Effector CD4-positive, alpha-beta T cell (primary cell): ENCODE measurements at places on chromosomes 1 and 21.

- no peak for DNase-seq
Measured at GRCh38 chr1:221117133-221117532, 237.9 kb downstream of the HLX start.

DNA sequence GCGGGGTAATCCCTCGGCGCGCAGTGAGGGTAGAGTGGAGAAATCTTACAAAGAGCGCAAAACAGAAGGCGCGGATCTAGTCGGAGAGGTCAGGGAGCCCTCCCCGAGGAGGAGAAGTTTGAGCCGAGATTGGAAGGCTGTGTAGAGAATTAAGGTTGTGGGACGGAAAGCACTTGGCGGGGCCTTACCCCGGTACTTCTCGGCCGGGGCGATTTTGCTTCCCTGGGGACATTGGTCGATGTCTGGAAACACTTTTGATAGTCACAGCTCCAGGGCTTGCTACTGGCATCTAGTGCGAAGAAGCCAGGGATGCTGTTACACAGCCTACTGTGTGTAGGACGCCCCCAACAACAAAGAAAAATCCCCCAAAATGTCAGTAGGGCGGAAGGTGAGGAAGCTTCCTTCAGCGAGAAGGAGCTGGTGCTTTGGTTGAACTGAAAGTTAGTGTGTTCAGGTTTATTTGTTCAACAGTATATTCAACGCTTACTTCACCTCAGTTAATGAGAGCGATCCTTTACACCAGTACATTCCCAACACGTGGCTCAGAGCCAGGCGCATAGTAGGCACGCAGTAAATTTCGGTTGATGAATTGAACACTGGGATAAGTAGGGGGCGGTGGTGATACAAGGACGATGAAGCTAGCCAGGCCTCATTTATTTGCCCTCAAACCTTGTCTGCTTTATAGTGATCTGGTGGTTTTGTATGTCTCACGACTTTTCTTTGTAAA lies 807 bp downstream of the CEP85 start:
- no peak for DNase-seq

- DNase-seq = no peak
Measured at GRCh38 chr1:224339442-224340033, 9.6 kb upstream of the NVL start.

DNA sequence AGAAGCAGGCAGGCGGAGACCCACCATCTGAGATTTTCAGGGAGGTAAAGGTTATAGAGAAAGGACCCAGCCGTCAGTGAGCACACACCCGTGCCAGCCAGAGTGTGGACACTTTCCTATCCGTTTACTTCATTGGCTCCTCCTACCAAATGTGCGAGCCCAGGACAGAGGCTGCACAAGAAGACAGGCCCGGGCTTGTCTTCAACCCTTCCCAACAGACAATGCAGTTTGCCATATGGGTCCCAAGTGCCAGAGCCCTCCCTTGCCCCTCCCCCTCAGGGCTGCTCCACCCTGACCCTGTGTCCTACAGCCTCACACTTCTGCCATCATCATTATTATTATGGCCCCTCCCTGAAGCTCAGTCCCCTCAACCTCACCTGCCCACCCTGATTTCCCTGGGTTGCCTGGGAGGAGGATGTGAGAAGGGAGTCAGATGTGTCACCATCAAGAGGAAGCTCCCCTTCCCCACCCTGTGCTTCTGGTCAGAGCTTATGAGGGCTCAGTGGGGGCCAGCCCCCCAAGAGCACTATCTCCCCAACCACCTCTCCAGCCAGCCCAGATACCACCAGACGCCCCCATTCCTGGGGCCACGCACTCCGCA lies 9.4 kb downstream of the LAPTM5 start:
- DNase-seq = no peak

DNA sequence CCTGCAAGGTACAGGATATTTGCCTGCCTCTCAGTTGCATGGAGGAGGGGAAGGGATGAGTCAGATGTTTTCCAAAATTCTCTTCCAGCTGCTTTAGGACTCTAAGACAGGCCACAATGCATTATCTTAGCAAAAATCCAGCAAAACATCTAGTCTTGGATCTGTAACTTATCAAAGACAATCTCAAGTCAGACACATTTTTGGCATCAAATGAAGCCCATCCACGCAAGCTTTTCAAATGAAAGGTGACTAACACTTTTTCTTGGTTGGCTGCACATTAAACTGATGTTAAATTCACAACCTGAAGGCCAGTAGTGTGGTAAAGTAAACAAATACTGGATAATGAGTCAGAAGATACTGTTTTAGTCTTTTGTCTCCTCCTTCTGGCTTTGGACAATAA lies 21.3 kb downstream of the FAM78B start:
- DNase-seq = no peak

DNA sequence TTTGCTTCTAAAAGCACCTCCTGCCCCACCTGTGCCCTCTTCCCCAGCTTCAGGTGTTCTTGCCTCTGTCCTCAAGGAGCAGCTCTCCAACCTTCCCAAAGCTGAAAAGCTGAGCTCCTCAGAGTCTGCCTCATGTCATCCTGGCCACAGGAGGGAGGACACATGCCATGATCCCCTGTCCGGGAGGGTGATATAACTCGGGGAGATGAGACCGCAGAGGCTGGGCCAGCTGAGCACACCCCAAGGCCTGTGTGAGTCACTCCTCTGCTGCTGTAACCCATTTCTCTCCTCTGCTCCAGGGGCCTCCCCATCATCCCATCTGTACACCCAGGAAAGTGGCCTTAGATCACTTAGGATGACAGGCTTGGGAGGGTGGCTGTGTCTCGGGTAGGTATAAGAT lies 49.8 kb downstream of the EPHB2 start:
- DNase-seq = no peak

GRCh38 chr1:209651138-209651587 lies 1.1 kb downstream of the LAMB3 start:
- peak; percentile 12 for DNase-seq

GRCh38 chr1:245578308-245578707 lies 423.5 kb downstream of the KIF26B start:
- no peak for DNase-seq

- no peak for DNase-seq
Measured at GRCh38 chr1:208668991-208669390, 424.8 kb upstream of the PLXNA2 start.

DNA sequence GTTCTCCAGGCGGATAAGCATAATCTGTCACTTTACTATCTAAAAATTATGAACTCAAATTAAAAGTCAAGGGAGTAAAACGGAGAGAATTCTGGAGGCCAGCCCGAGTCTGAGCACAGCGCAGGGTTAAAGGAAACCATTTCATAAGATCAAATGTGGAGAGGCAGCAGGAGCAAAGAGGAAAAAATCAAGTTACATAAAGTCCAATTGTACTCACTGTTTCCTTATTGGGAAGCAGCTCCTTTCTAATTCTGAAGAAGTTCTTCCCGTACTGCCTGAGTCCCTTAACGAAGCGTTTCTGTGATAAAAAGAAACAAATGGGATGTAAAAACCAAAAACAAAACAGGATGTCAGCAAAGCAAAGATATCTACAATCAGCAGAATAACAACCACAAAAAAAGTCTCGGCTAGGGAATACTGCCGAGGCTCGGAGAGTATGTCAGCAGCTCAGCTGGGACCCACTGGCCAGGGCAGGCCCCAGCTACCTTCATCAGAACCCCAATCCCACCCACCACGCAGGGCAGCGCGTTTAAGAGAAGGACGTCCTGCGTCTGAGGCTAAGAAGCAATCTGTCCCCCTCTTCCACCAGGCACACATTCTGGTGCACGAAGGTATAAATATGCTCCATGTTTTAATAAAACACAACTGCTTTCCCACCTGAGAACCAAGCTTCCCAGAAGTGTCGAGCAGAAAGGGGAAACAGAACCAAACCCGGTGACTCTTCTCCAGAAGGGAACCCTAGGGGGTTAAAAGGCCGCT lies 104.8 kb downstream of the SLC45A1 start:
- DNase-seq = no peak

GRCh38 chr21:41876396-41876795 lies 2.7 kb downstream of the PRDM15 start:
- DNase-seq = no peak

- no peak for DNase-seq
Measured at GRCh38 chr21:42568376-42568775, 54.7 kb downstream of the SLC37A1 start.

- no peak for DNase-seq
Measured at GRCh38 chr1:228004331-228004855, 2.4 kb upstream of the WNT3A start.
